ENCODE measurements at places on chromosomes 5 and 9. TPM values are rescaled to one million over a fixed set of nuclear protein-coding genes. Genes with fewer than 3 reads are reported as not detected.
A peak's percentile ranks its signal among the peaks of the same experiment; 100 is the strongest.

LRRTM2 gene
- 0.23 TPM for total RNA-seq

CLIC3 gene
- total RNA-seq: 4.9 TPM

PAPPA gene
- total RNA-seq: not detected

PCDHB8 gene
- not detected for total RNA-seq

SLC4A9 gene
- total RNA-seq: 0.43 TPM

MEGF10 gene
- not detected for total RNA-seq

SLC34A3 gene
- not detected for total RNA-seq

CDX1 gene
- total RNA-seq: not detected

ANKRD18B gene
- total RNA-seq: 1.1 TPM

SERINC5 gene
- 60.6 TPM for total RNA-seq

TRIM36 gene
- total RNA-seq: 0.45 TPM

DNA sequence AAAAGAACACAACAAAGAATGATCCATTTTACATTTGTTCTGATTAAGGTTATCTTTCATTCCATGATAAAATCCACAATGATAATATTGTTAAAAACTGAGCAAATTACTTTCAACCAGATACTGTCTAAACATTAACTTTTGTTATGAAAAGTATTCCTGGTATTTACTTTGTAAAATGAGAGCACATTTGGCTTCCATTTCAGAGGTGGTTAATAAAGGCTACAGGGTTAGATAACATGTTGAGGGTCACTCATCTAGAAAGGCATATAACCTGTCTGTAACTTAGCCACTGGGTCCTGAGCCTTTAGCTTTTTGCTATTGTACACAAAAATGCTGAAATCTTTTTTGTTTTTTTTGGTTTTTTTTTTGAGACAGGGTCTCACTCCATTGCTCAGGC, 99.3 kb downstream of the ANXA2R start:
- peaks cover 3% of the 10 kb centered on the region for H3K27me3 ChIP-seq
- no peak overlapping the region for H3K4me3 ChIP-seq
- H3K27ac ChIP-seq: no peak overlapping the region
- H3K4me1 ChIP-seq: peaks cover 2% of the 10 kb centered on the region

DNA sequence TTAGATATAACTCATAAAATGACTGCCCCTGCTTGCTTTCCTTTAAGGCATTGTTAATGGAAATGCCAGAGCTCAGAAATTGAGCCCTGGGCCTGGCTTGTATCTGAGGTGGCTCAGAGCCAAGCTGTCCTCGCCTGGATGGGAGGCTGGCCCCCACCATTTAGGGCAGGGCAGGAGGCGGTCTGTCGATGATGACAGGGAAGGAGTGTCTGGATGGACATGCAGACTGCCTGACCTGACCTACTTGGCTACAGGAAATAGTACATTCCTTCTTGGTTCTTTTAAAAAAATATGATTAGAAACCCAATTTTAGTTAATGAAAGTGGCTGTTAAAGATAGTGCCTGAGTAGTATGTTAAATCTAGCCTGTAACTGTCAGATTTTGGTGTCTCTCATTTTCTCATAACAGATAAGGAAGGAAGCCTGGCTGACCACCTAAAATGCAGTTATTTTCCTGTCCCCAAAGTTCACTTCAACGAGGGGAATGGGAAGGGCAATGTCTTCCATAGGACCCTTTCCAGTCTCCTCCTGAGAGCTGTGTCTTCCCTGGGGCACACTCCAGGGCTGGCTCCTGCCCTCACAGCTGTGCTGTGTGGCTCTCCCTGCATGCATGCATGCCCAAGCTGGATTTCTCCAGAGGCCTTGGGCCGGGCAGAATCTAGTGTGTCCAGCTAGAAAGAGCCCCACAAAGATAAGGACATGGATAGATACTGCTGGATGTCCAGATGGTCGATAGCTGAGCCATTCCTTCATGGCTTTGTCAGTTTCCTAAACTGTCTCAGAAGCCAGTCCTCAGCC, 42.3 kb downstream of the MACROH2A1 start:
- H3K4me3 ChIP-seq: no peak overlapping the region
- H3K27ac ChIP-seq: peak overlapping the region; percentile 9
- peaks cover 19% of the 10 kb centered on the region for H3K4me1 ChIP-seq
- no peaks in the 10 kb centered on the region for H3K27me3 ChIP-seq

DNA sequence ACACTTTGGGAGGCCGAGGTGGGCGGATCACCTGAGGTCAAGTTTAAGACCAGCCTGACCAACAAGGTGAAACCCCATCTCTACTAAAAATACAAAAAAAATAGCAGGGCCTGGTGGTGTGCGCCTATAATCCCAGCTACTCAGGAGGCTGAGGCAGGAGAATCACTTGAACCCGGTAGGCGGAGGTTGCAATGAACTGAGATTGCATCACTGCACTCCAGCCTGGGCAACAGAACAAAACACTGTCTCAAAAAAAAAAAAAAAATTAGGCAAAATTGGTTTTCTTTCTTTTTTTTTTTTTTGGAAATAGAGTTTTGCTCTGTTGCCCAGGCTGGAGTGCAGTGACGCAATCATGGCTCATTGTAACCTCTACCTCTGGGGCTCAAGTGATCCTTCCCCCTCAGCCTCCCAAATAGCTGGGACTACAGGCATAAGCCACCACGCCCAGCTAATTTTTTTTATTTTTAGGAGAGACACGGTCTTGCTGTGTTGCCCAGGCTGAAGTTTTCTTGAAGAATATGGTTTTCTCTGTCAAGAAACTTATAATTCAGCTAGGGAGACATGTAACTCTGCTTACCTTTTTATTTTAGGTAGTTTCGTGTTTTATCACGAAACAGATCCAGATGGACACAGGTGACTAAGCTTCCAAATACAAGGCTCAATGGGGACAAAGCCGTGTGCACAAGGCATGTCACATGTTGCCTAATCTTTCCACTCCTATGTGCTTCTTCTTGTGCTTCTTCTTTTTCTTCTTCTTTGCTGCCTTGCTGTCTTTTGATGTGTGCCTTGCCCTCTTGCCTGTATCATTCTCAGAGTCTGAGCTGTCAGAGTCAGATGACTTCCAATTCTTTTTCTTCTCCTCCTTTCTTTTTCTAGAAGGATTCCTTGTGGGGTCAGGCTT, 14.3 kb downstream of the TTC1 start:
- no peak for DNase-seq
- H3K36me3 ChIP-seq: peaks cover 23% of the 10 kb centered on the region
- H3K4me3 ChIP-seq: no peak overlapping the region
- H3K27ac ChIP-seq: no peak overlapping the region
- peaks cover 21% of the 10 kb centered on the region for H3K4me1 ChIP-seq

DNA sequence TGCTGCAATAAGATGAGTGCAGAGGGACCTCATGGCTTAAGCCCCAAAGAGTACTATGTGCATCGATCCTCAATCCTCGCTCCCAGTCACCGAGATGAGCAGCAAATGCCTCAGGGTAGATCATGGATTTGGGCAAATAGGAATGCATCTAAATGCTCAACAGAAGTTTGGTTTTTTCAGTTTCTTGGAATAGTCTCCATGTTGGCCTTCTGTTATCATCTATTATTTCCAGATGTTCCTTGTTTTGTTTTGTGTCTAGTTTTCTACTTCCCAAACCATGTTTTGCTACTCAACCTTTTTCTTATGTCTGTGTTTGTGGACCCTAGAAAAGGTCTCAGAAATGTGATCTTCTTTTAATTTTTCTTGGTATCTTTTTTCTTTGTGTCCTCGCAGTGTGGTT, 43.5 kb upstream of the RASGRF2 start:
- peaks cover 4% of the 10 kb centered on the region for H3K36me3 ChIP-seq
- DNase-seq: no peak
- no peak overlapping the region for H3K4me3 ChIP-seq
- H3K4me1 ChIP-seq: peaks cover 9% of the 10 kb centered on the region
- no peak overlapping the region for H3K27ac ChIP-seq

DNA sequence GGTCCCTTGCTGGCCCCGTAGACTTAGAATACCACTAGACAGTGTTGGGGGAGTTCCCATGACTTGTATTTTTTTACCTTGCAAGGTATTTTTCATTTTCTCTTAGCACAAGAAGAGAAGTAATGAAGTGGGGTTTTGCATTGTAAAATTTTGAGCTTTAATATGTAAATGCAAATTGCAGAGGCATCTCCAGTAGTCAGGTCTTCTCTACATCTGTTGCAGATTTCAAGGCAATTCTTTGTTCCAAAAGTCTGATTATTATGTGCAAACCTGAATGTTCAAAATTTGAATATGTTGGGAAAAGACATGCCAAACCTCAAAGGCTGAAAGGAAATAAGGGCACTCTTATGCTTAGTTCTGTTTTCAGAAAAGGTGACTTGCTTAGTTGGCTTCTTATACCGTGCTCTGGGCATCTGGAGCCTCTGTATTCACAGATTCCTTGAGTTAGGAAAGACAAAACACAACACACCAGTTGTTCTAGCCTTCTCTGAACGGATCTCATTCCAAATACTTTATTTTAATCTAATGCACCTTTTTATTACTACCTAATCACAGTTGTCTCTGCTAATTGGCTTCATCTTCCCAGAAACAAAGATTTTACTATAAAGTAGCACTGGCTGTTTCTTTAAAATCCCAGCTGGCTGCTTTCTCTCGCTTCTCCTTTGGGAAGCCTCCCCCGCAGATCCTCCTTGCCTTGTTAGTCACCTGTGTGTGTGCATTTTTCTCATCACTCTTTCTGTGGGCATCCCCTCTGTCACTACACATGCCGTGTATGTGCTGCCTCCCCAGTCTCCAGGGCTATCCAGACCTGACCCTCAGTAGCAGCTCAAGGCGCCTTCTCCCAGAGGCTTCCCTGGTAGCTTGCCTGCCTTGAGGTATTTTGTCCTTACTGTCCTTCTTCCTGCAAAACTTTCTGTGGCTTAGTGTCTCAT, 138.2 kb downstream of the TLE4 start:
- no peak overlapping the region for H3K4me3 ChIP-seq
- H3K36me3 ChIP-seq: peaks cover 51% of the 10 kb centered on the region

DNA sequence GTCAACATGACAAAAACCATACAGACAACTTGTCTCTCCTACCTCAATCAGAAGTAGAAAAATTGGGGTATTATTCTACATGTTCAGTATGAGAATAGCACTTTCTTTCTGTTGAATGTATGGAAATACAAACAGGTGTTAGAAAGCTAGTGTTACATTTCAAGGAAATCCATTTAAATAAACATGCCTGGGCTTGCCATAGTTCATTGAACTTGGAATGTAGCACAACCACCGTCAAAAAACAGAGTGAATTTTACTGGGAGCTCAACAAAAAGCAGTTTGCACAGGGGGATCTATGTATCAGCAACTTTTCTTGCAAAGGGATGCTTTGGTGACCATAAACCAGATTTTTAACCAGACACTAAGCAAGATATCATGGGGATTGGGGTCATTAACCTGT, 307.9 kb upstream of the SMARCA2 start:
- no peak overlapping the region for H3K4me3 ChIP-seq
- no peaks in the 10 kb centered on the region for H3K4me1 ChIP-seq
- no peak for DNase-seq
- peaks cover 12% of the 10 kb centered on the region for H3K27me3 ChIP-seq

- H3K36me3 ChIP-seq: no peaks in the 10 kb centered on the region
- DNase-seq: no peak
- H3K27ac ChIP-seq: no peak overlapping the region
- no peak overlapping the region for H3K4me3 ChIP-seq
Observed at GRCh38 chr5:126741361-126741760, 35.6 kb upstream of the LMNB1 start.

GRCh38 chr5:87210076-87210475, 57.6 kb upstream of the RASA1 start:
- peaks cover 4% of the 10 kb centered on the region for H3K36me3 ChIP-seq
- H3K27ac ChIP-seq: no peak overlapping the region
- no peak overlapping the region for H3K4me3 ChIP-seq
- peaks cover 15% of the 10 kb centered on the region for H3K4me1 ChIP-seq
- DNase-seq: no peak

DNA sequence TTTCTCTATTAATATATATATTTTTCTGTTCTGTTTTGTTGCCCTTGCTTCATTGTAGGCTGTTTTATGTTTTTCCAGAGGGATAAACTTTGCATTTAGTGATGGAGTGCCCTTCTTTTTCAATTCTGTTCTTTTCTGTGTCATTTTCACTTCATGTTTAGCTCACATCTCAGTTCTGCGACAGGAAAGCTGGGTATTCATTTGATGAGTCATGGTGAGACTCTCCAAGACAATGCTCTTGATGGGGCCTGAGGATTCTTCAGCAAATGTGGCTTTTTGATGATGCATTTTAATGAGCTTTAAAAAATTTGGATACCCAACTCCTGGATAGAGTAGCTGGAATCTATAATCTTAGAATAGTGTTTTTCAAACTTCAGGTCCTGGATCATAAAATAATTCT, 56.5 kb upstream of the SPATA31D4 start:
- H3K27ac ChIP-seq: no peak overlapping the region
- no peaks in the 10 kb centered on the region for H3K4me1 ChIP-seq
- no peaks in the 10 kb centered on the region for H3K27me3 ChIP-seq
- DNase-seq: no peak
- H3K4me3 ChIP-seq: no peak overlapping the region

GRCh38 chr9:13719981-13720676, 440.6 kb upstream of the MPDZ start:
- H3K4me1 ChIP-seq: no peaks in the 10 kb centered on the region
- no peak overlapping the region for H3K27ac ChIP-seq
- DNase-seq: no peak
- H3K4me3 ChIP-seq: no peak overlapping the region
- H3K36me3 ChIP-seq: no peaks in the 10 kb centered on the region

- H3K36me3 ChIP-seq: no peaks in the 10 kb centered on the region
- DNase-seq: no peak
- H3K4me1 ChIP-seq: no peaks in the 10 kb centered on the region
- H3K4me3 ChIP-seq: no peak overlapping the region
- no peaks in the 10 kb centered on the region for H3K27me3 ChIP-seq
Observed at GRCh38 chr5:159678657-159679392, 237.5 kb upstream of the ADRA1B start.

DNA sequence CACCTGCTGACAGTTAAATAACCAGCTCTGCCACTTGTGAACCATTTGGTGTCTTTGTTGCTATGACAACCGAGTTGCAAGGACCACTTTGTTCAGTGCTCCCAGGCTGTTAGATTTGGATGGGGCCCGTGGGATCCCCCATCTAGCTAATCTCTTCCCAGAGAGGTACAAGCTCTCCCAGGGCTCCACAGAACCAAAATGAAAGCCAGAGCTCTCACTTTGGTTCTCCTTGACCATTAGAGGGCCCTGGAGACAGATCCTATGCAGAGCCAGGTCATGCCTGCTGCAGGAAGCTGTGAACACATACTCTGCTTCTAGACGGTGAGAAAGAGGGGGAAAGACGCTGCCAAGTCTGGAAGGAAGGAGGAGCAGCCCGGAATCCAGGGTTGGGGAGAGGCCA, 224.6 kb downstream of the GABBR2 start:
- no peak overlapping the region for H3K4me3 ChIP-seq
- H3K36me3 ChIP-seq: no peaks in the 10 kb centered on the region
- no peak overlapping the region for H3K27ac ChIP-seq
- H3K4me1 ChIP-seq: no peaks in the 10 kb centered on the region
- DNase-seq: no peak
- H3K27me3 ChIP-seq: peaks cover 15% of the 10 kb centered on the region

DNA sequence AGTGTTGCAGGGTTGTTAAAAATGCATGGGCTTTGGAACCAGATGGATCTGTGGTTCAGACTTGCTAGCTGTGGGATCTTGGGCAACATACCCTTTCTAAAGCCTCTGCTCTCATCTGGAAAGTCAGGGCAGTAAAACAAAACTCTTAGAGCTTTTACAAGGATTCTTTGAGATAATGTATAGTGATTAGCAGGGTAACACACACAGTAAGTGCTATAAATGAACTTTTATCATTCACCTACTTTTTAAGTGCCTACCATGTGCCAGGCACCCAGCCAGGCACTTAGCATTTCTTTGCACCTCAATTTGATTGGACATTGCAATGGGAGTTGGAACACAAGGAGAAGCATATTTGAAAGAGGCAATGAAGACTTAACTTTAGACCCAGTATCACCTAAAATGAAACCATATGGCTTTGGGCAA, 208.6 kb upstream of the PAPPA start:
- H3K27ac ChIP-seq: no peak overlapping the region
- H3K4me3 ChIP-seq: no peak overlapping the region
- no peaks in the 10 kb centered on the region for H3K27me3 ChIP-seq
- H3K36me3 ChIP-seq: no peaks in the 10 kb centered on the region
- H3K4me1 ChIP-seq: no peaks in the 10 kb centered on the region

Measured in activated CD4-positive, alpha-beta memory T cell treated with anti-CD3 and anti-CD28 coated beads, Interleukin-2, amount 10 ng/mL, durations not matched to agents 7 days and 5 days (primary cell).